CD4-positive, alpha-beta memory T cell (primary cell): ENCODE measurements at places on chromosomes 5 and 9. TPM values are rescaled to one million over a fixed set of nuclear protein-coding genes. Genes with fewer than 3 reads are reported as not detected.

GRCh38 chr5:135272311-135272805, 126.7 kb downstream of the MACROH2A1 start:
- no peak for DNase-seq

Gene CCNO
- not detected for total RNA-seq

Gene KLHL9
- 38.7 TPM for total RNA-seq

DNA sequence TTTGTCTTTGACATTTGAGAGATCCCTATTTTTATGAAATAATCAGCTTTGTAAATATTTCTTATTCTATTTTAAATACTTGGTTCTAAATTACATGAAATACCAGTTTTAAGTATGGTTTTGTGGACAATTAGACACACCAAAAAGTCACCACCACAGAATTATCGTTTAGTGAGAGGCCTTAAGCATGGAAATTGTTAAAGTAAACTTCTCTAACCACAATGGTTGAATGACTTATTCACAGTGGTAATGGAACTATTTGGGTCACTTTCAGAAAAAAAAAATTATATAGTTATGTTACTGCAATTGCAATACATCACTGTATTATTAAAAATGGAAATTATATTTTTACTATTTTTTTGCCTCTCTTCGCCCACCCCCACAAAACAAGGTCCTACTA, 1252.5 kb downstream of the EFNA5 start:
- no peak for DNase-seq

GRCh38 chr9:73714294-73714693, 562.6 kb downstream of the ANXA1 start:
- DNase-seq, result no peak

Gene SLC36A2
- total RNA-seq, result not detected

Gene PTGER4
- 59.3 TPM for total RNA-seq

DNA sequence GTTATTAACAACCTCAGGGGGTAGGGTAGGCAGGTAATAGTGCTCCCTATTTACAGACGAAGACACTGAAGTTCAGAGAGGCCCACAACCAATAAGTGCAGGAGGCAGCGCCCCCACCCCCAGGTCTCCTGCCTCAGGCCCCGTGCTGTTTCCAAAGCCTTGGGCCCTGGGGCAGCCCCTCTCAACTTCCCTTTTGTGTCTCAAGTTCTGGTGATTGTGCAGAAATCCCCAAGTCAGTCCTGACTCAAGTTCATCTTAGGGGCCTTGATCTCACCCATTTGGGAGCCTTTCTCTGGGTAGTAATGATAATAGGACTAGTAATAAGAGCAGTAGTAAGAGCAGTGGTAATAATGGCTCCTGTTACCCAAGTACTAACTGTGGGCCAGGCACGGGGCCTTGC, 35.5 kb upstream of the ASS1 start:
- no peak for DNase-seq

- DNase-seq, result no peak
These were observed 119.5 kb upstream of the CTNND2 start for GRCh38 chr5:12023614-12024241.

DNA sequence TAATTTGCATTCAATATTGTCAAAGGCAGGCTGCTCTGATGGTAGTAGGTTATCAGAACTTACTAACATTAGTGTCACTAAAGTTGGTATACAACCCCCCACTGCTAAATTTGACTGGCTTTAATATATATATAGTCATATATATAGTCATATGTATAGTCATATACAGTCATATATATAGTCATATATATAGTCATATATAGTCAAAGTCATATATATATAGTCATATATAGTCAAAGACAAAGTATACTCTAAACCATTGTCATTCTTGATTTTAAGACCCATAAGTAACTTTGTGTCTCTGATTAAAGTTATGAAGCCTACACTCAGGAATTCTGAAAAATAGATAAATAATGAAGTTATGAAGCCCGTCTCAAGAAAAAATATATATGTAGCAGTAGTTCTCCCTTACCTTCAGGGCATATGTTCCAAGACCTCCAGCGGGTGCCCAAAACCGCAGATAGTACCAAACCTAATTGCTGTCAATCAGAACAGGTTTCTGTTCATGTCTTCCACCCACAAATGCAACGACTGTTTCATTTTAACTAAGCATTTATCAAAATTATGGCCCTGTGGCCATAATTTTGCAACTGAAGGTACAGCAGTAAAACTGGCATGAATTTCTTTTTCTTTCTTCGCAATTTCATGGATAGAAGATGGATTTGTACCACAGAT, 40.1 kb downstream of the TRPM6 start:
- no peak for DNase-seq

Gene CTXN3
- total RNA-seq, result not detected

GRCh38 chr9:35695943-35696401, 6.2 kb upstream of the TPM2 start:
- no peak for DNase-seq
